NCI-H1105 (cell line): ENCODE measurements at places on chromosomes 16 and 17.

- no peak for DNase-seq
Observed at GRCh38 chr16:54431041-54431996, 144.7 kb upstream of the IRX3 start.

- DNase-seq: no peak
Observed at GRCh38 chr17:62966426-62967204, 580 bp downstream of the TANC2 start.

- DNase-seq: peak; percentile 63
Observed at GRCh38 chr16:46908540-46909372, 24.6 kb downstream of the GPT2 start.

GRCh38 chr17:66375121-66375520 lies 72.7 kb downstream of the PRKCA start:
- DNase-seq: no peak

DNA sequence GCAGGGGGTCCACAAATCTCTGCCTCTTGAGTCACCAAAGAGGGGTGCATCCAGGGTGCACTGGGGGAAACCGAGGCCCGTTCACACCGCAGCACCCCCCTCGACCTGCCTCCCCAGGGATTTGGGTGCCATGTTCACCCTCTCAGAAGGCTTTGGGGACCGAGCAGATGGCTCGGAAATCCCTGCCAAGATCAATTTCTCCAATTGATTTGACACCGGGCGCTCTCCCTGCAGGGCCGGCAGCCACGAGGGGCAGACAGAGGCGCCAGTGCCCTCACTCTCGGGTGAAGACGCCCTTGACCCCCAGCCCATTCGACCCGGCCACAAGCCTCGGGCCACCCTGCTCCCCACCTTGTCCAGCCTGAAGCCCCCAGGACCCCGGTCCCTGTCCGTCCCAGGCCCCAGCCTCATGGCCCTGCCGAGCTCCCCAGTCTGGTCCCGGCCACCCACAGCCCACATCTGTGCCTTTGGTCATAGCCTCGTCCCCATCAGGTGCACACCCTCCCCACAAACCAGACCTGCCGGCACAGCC lies 9.3 kb downstream of the SSTR5 start:
- DNase-seq: no peak

DNA sequence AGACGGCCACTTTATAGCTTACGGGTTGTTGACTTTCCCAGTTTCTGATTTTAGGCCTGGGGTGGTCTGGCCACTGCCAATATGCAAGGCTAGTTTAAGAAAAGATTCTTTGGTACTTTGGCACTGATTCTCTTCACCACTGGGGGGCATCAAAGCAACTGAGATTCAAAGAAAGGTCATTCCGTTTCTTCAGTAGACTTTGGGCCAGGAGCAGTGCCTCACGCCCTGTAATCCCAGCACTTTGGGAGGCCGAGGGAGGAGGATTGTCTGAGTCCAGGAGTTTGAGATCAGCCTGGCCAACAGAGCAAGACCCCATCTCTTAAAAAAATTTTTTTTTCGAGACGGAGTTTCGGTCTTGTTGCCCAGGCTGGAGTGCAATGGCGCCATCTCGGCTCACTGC lies 53.0 kb downstream of the RPA1 start:
- DNase-seq: no peak

- DNase-seq: no peak
Observed at GRCh38 chr17:27807567-27808470, 7.5 kb upstream of the NOS2 start.

- no peak for DNase-seq
Observed at GRCh38 chr17:22411185-22411784, 719.0 kb downstream of the KCNJ18 start.
